ENCODE measurements at places on chromosomes 3 and 15.

GRCh38 chr15:98719137-98719740 is 70.9 kb downstream of the IGF1R start:
- no peak for DNase-seq

DNA sequence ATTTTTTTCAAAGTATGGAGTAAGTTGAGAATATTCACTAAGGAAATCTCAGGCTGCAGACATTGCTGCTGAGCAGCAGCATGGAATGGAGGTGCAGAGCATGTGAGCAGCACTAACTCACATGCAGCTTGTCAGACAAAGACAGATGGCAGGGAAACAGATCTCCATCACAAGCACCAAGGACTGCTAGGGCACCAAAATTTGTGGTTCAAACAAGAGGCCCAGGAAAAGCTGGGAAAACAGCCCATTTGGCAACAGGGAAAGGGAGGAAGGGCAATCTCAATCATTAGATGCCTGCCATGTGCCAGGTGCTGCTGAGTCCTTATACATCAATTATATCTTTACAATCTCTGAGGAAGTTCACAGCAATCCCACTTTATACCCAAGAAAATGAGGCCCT is 47.2 kb upstream of the EIF1B start:
- no peak for DNase-seq

DNA sequence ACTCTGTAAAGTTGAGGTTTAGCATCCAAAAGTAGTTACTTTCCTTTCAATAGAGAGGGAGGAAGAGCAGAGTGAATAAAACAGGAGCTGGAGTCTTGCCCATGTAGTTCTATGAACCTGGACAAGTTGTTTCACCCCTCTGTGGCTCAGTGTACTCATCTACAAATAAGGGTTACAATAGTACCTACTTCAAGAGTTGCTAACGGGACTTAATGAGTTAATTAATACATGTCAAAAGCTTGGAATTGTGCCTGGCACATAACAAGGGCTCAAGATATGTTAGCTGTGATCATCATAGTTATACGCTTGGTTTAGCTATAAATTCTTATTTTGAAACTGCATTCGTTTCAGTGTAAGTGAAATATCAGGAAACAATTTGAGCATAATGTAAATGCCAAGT is 388.5 kb upstream of the THBS1 start:
- DNase-seq = no peak

- no peak for DNase-seq
Measured at GRCh38 chr3:173128633-173129032, 12.4 kb downstream of the SPATA16 start.

DNA sequence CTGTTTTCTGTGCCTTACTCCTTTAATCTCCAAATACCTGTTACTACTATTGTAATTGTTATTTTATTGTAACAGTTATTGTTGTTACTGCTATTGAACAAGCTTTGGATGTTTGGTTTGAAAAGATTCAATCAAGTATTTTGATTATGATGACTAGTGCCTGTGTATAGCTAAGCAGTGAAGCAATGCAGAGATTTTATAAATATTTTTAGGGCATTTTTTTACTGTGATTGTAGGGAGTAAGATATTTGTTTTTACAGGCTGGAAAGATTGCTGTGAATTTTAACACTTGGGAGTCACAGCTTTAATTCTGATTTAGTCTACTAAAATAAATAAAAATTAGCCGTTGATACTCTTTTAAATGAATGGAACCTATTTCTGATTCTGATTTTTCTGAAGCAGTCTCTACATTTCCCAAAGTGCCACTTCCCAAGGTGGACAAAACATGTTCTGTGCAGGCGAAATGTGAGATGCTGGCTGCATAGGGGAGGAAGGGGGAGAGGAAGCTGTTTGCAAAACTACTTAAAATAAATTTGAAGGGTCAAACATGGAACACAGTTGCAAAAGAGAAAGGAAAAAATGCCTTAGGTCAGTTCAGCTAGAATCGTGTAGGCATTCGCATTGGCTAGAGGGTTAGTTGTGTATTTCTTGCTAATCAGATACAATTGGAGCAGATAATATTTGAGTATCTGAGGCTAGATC is 25.7 kb downstream of the EEFSEC start:
- no peak for DNase-seq

- DNase-seq = no peak
Measured at GRCh38 chr15:83164771-83165404, 42.7 kb downstream of the HDGFL3 start.

DNA sequence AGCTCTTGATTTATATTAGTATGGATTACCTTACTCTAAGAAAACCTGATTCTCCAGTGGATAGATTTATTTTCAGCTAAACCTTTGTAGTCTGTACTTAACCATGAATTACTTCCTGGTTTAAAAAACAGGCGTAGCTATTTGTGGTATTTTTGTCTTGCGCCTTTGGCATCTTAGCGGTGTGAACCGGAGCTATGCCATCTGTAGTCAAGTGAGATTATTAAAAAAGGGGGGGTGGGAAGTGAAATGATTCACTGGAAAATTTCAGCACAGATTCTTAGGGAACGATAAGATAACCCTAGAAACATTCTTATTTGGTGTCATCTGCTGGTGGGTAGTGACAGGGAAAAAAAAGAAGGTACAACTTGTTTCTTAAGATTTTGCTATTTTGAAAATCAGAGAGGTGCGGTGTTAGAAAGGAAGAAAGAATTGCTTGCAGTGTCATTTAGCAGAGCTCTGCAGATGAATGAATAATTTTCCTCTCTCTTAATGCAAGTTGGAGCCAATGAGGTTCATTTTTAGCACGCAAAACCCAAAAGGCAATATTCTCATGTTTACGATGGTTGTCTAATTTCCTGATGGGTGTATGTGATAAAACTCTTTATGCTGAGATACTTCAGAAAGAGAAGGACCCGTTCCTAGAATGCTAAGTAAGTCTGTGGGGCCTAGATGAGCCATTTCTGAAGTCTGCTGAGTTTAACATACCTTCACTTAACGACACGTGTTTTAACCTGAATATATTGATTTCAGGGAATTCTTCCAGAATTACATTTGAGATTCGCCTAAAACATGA is 44.0 kb downstream of the PSMD6 start:
- no peak for DNase-seq
